Activated CD4-positive, alpha-beta T cell treated with anti-CD3 and anti-CD28 coated beads, Interleukin-2, Interleukin-4, amounts not matched to agents 100 ng/mL and 50 ng/mL, durations not matched to agents 16 hours and 8 hours (primary cell): ENCODE measurements at places on chromosomes 2 and 18.

DNA sequence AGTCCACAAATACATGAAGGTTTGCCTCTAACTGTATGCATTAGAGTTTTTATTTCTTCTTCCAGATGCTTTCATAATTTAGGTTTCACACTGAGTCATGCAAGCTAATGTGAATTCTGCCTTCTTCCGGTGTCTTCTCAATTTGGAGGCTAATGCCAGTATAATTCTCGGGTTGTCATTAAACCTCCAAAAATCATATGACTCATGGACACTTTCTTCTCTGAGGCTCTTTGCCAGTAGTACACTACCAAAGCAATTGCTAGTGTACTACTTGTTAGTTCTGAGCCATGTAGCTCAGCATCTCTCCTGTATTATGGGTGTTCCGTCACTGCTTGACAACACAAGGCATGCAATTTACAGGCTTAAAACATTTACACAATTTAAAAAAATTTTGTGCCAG is 137.1 kb downstream of the VWC2L start:
- DNase-seq: no peak

- DNase-seq: no peak
These were observed 1.5 kb downstream of the IKZF2 start for GRCh38 chr2:213149949-213150314.

GRCh38 chr18:79596446-79597175 is 83.0 kb upstream of the CTDP1 start:
- DNase-seq: no peak

- no peak for DNase-seq
These were observed 230.4 kb upstream of the HS6ST1 start for GRCh38 chr2:128549094-128549493.

- no peak for DNase-seq
These were observed 287.5 kb downstream of the OSR1 start for GRCh38 chr2:19070886-19071285.

DNA sequence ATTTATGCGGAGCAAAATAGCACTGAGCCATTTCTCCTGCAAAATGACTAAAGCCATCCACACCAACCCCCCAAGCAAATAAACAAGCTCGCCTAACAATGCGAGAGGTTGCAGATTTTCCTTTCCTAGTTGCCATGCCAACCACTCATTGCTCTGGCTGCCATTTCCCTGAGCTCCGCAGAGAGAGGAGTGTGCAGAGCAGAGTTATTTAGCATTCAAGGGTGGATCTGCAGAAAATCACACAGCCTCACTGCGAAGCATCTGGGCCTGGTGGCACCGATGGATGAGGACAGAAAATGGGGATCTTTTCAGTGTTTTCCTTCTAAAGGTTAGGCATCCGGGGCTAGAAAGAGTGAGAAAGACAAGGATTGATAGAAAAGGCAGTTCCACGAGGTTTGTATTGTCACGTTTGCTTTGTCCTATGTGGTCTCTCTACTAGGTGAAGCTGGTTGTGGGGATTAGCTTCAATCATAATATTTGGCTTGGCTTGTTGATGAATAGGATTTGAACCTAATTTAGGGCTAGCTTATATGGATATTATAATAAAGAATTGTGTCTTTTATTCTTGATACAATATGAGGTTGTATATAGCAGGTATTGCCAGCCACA is 110.2 kb upstream of the UNC80 start:
- no peak for DNase-seq

GRCh38 chr2:164205347-164205746 is 415.9 kb downstream of the GRB14 start:
- no peak for DNase-seq

DNA sequence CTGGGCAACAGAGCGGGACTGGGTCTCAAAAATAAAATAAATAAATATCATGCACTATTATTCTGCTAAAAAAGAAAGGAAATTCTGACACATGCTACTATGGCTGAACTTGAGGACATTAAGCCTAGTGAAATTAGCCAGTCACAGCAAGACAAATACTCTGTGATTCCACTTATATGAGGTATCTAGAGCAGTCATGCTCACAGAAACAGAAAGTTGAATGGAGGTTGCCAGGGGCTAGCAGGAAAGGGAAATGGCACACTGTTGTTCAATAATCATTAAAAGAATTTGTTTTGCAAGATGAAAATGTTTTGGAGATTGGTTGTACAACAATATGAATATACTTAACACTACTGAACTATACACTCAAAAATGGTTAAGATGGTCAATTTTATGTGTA is 60.8 kb downstream of the NCKAP1 start:
- DNase-seq: no peak

- DNase-seq: no peak
These were observed 636 bp upstream of the IMMT start for GRCh38 chr2:86195808-86196387.

DNA sequence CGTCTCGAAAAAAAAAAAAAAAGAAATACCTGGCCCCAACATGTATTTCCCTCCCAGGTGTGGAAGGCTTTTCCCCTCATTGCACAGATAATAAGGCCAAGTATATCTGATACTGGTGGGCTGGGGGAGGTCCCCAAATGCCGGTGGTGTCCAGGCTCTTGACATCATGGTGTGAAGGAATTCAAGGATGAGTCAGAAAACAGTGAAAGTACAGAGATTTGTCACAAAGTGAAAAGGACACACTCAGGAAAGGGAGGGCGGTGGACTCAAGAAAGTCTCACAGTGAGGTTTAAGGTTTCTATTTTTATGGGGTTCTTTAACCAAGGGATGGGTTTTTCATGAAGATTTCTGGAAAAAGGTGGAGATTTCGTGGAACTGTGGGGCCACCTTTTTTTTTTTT is 37.8 kb upstream of the FZD5 start:
- DNase-seq: peak; percentile 40

DNA sequence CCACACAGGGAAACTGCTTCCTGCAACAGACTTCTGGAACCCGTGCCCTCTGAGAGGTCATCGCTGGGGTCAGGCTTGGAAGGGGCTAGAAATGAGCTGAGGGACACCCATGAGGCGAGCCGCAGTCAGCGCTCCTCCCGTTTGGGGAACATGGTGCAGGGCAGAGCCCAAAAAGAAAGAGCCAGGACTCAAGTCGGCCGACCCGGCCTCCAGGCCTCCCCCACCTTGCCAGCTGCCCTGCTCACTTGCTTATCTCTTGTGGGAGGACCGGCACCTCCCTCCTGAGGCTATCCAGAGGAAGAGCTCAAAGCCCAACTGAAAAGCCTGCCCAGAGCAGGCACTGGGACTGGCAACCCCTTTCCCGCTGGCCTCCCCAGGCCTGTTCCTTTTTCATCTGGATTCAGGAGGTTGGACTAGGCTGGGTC is 43.6 kb downstream of the SCTR start:
- no peak for DNase-seq

DNA sequence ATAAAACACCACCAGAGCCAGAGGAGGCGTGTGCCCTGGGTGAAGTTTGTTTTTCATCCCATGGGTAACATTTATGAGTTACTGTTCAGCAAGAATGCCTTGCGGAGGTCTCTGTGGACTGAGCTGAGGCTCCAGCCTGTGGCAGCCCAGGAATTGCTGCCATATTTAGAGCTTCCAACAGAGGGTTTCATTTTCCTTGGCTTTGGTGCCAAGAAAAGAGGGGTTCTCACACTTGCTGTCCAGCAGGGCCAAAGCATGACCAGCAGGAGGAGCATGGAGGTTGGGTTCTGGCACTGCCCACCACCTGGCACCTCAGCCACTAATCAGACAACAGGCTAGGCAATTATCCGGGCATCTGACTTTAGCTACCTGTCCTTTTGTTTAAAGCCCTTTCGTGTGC is 36.7 kb downstream of the EPAS1 start:
- no peak for DNase-seq

- DNase-seq: no peak
These were observed 122.8 kb downstream of the OSBPL1A start for GRCh38 chr18:24274837-24275236.

DNA sequence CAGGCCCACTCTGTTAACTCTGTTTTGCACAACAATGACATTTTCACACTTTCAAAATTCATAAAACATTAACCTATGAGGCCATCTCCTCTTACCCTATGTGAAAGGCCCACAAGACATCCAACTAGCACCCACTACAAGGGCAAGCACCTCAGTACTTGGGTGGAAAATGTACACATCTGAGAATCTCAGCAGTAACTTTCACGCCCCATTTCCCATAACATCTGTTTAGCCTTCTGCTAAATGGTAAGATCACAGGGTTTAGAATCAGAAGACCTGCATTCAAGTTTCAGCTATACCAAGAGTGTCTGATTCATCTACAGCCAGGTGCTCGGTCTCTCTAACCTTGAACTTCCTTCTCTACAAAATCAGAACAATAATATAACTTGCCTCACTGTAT is 89.2 kb downstream of the SP100 start:
- no peak for DNase-seq

DNA sequence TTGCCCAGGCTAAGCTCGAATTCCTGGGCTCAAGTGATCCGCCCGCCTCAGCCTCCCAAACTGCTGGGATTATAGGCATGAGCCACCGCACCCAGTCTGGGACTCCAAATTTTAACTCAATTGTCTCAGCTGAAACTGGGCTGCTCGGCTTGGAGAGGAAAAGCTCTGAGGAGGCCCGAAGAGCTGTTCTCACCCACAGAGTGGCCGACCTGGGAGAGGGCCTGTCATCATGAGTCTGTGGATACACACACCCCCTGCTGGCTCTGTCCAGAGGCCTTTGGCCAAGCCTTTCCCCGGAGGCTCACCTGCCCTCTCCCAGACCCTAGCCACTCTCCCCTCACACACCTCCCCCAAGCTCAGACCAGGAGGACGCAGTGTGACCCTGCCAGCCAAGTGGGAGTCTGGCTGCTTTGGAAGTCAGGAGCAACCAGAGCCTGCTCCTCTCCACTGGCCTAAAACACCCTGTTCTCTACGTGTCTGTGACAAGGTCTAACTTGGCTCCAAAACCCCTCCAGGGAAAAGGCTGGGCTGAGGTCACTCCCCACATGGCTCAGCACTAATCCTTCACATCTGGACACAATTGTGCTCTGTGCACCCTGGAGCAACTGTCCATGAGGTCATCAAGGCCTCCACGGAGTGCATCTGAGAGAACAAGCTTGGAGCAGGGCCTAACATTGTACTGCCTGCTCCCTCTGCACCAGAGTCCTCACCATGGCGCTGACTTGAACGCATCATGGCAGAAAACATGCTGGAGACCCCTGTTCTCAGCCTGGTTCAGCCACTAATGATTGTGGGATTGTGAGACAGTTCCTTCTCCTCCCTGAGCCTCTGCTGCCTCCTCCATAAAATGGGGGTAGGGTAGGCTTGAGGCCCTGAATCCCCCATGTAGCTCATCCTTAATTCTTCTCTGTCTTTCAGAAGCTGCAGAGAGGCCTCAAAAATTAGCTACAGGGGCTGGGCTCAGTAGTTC is 49.9 kb upstream of the RAB6C start:
- DNase-seq: no peak

DNA sequence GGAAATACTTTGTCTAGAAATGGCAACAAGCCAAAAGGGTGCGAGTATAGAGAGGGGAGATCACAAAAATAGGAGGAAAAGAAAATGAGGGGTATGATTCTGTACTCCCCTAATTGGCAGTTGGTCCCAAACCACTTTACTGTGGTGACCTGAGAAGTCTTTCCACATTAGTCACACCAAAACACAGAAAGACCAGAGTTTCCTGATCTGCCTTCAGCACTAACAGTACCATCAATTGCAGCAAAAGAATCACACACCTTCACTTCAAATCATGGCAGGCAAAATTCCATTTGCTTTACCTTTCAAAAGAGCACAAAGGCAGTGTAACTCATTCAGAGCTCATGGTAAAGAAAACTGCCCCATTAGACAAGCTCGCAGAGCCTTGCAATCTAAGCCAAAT is 86.8 kb downstream of the ALK start:
- no peak for DNase-seq

DNA sequence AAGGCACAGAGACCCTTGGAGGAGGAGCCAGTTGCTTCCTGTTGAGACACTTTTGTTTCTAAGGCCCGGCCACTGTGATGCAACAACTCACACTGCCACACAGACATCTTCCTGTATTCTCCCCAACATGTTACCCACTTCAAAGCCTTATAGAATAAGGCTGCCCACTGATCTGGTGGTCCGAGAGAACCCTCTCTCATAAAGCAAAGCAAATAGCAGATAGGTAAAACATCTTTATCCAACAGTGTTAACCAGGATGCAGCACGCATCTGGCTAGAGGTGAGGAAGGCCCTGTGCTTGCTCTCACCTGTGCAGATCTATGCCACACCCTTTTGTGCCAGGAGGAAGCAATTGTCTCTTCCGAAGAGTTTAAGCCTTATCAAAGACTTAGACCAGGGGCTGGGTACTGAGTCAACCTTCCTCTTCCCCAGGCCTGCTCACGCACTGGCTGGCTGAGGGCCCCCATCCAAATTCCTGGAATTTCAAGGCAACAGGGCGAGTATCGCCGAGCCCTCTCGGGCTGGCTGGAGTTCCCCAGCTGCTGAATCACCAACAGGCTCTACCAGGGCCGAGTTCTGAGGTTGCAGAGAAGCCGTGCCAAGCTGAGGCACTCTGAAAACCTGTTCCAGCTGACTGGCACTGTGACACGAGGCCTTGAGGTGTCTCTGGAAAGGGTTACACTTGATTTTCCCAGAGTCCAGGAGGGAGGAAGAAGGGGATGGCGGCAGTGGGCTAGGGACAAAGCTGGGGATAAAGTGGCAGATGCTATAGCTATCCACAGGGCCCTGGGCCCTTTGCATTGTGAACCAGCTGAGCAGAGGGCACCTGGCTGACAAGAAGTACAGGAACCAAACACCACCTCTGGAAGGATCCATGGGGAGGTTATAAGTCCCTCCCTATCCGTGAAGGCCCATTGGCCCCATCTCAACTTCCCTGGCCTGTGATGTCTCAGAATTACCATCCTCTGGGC is 29.3 kb downstream of the TGFA start:
- DNase-seq: no peak

GRCh38 chr18:49899657-49900330 is 86.5 kb upstream of the ACAA2 start:
- no peak for DNase-seq

- no peak for DNase-seq
These were observed 141.7 kb upstream of the TWIST2 start for GRCh38 chr2:238706163-238706562.

DNA sequence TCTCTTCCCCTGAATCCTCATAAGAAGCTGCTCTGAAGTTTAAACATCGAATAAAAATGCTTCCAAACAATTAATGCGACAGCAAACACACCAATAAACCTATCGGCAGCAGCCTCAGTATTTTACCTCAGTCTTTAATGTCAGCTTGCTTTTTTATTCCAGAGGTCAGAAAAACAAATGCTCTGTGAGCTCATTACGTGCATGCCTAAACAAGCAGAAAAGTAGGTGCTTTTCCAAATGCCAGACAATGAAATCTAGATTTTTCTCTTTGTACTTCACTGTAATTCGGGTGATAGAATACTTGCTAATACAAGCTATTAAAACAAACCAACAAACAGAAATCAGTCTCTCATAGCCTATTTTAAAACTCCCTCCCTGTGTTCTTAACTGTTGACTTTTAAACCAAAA is 381.5 kb downstream of the NRXN1 start:
- DNase-seq: no peak

- DNase-seq: peak; percentile 47
These were observed 52.0 kb downstream of the KIF5C start for GRCh38 chr2:148926981-148927401.

GRCh38 chr2:75186821-75187220 is 12.5 kb downstream of the TACR1 start:
- no peak for DNase-seq
